Activated T-cell treated with anti-CD3 and anti-CD28 coated beads for 4 hours (primary cell): ENCODE measurements at places on chromosomes 2 and 18.

GRCh38 chr2:95314598-95314963 is 17.4 kb downstream of the KCNIP3 start:
- DNase-seq = no peak

DNA sequence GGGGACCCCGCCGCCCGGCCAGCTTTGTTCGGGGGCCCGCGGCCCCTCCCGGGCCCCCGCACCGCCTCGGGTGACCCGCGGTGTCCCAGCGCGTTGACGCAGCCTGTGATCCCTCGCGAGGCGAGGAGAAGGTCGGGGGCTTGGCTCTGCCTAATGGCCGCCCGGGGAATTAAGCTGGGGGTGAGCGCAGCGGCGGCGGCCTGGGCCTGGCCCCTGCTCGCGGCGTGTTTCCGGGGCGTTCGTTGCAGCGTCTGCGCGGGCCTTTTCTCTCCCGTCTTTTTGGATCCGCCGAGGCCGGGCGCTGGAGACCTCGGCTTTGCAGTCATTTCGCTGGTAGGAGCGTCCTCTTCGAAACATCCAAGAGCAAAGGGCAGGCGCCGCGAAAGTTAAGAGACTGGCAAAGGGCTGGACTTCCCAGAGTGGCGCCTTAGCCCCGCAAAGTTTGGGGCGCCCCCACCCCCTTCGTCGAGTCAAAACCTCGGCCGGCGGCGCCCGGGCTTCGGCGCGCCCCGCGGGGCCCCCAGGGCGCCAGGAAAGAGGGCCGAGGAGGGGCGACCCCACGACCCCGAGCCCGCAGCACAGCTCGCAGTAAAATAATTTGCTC is 1.3 kb downstream of the SALL3 start:
- DNase-seq = no peak

GRCh38 chr2:24262421-24262970 is 87.6 kb downstream of the FAM228A start:
- no peak for DNase-seq

- DNase-seq = no peak
These were observed 70.6 kb downstream of the CTAGE1 start for GRCh38 chr18:22346953-22347605.

DNA sequence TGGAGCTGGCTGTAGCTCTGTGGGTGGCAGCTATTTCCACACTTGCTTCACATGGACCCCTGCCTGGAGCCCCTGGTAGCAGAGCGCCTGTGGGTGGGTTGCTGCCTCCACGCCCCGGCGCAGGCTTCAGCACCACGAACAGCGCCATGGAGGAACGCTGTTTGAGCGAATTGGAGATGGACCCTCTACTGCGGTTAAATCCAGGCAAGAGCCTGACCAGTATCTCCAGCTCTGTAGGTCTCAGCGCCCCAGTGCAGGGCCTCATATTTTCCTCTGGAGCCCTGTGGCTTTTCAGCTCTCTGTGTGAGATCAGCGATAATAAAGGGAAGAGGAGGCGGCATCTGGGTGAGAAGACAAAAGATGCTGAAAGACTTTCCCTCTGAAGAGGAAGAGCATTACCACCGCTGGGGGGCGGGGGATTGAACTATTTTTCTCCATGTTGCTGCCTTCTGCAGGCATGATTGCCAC is 12.0 kb downstream of the ONECUT2 start:
- DNase-seq = no peak

DNA sequence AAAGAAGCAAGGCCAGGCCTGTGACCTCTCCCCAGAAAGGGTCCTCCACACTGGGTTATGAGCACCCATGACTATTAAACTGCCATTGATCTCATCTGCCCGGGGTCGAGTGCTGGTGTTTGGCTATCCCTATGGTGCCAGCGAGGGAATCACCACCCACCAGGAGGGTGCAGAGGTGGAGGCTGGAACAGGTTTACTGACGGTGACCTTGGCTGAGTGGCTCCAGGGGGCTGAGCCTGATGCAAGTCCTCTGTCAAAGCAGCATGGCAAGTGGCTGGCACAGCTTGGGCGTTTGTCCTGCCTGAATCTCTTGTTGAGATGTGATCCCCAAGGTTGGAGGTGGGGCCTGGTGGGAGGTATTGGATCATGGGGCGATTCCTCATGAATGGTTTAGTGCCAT is 196.4 kb upstream of the HDAC4 start:
- DNase-seq = no peak

DNA sequence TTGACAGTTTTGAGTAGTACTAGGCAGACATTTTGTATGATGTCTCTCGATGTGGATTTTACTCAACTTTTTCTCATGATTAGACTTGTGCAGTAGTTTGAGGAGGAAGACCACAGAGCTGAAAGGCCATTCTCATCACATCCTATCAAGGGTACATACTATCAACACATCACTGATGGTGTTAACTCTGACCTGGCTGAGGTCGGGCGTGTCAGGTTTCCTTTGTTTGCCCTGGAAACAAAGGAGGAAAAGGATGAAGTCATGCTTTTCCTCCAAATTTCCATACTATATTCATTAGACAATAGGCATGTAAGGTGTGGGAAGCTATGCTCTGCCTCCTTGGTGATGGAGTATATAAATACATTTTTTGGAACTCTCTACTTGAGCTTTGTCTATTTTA is 211.1 kb downstream of the DSEL start:
- DNase-seq = no peak

- DNase-seq = no peak
These were observed 105.4 kb downstream of the DYM start for GRCh38 chr18:49355028-49355427.

DNA sequence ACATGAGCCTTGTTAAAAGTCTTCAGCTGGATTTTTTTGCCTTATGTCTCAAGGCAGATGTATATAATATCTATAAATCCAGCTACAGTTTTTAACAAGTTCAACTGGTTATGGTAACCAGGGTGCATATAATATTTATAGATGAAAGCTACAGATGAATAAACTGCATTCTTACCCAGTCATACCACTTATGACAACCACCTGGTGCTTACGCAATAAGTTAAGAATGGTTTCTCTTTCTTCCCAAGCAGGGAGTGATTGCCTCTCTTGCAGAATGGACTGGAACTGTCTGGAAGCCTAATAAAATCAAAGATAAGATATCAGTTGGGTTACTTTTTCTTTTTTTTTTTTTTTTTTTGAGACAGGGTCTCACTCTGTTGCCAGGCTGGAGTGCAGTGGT is 19.6 kb downstream of the DHX57 start:
- DNase-seq = no peak

DNA sequence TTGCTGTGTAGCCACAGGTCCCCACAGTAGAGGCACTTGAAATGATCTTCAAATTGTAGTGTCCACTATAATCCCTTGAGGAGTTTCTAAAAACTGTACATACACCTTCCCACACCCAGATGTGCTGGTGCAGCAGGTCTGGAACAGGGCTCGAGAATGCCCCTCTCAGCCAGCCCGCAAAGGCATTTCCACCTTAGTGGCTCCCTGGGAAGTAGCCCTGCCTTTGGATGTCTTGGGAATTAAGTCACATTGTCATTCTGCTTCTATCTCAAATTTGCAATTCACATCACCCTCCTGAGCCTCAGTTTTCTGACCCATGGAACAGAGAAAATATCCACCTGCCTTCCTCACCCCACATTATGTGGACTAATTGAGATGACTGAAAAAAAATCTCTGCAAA is 44.3 kb upstream of the TCF7L1 start:
- no peak for DNase-seq

- no peak for DNase-seq
These were observed 198.4 kb downstream of the BABAM2 start for GRCh38 chr2:28088970-28089369.

DNA sequence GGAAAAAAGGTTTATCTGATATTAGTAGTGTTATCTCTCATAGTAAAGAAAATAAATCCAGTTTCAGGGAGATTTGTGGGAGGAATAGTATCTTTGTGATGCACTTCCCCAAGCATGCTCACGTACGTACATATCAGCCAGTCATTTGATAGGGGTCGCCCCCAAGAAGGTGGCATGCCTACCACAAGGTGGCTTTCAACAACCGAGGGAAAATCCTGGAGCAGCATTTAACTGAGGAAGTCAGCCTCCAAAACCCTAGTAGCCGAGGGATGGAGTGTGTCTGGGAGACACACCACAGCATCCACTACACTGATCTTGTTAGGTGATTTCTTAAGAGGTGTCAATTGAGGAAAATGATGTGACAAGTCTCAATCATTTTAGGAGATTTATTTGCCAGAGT is 623.9 kb downstream of the NYAP2 start:
- DNase-seq = no peak

GRCh38 chr2:6986301-6986911 is 69.2 kb downstream of the RNF144A start:
- no peak for DNase-seq

GRCh38 chr2:17588031-17588430 is 47.5 kb downstream of the VSNL1 start:
- no peak for DNase-seq

DNA sequence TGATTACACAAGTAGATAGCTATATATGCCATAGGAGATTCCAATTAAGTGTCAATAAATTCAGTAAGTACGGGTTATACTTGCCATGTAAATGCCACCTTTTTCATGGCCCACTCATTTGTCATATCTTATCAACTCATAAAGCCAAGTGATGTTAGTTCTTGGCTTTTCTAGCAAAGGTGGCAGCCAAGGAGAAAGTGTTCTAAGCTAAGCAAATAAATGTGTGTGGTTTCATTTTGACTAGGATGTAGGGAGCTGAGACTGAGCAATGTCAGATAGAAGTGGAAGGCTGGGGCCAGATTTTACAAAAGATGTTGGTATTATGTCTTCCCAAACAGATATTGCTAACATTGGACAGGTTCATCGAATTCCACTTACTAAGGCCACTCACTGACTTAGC is 952.0 kb downstream of the SLC4A3 start:
- DNase-seq = no peak

DNA sequence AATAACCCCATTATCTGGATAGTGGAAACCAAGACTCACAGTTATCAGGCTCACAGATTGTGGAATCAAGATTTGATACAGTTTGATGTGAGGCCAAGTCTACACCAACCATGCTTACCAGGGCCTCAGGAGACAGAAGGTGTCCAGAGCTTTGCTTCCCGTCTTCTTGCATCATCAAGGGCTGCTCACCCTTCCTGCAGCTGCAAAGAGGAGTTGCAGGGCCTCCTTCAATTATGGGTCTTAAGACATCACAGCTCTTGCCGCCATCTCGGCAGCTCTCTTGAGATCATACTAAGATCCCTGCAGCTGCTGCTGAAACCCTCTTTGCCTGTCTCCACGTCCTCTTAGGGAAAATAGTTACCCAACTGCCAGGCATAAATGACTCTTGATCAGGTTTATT is 176.0 kb downstream of the MGAT5 start:
- DNase-seq = no peak

GRCh38 chr2:30188292-30188691 is 41.5 kb downstream of the YPEL5 start:
- DNase-seq = no peak

GRCh38 chr2:208607694-208608093 is 201.1 kb downstream of the PTH2R start:
- no peak for DNase-seq

- DNase-seq = no peak
These were observed 123.9 kb downstream of the PDE1A start for GRCh38 chr2:182302972-182303371.

DNA sequence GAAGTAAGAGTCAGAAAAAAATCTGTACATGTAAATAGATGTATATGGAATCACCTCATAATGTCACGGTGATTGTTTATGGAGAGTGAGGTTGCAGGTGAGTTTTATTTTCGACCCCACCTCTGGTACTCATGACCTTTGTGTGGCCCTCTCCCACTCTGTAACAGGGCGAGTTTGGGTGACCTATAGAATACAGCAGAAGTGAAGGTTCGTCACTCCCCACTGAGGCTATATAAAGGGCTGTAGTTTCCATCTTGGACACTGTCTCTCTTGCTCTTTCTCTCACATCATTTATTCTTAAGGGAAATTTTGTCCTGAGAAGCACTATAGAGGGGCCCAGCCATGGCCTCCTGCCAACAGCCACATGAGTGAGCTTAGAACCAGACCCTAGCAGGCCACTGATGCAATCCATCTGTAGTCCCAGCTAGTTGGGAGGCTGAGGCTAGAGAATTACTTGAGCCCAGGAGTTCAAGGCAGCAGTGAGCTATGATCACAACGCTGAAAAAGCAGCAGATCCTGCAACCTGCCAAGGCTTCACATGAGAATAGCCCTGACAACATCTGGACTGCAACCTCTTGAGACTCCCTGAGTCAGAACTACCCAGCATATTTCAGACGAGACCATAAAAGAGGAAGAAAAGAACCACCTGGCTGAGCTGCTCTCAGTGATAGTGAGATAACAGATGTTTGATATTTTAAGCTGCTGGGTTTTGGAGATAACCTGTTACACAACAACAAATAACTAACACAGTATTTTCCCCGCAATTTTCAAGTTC is 74.3 kb upstream of the SLC1A4 start:
- DNase-seq = no peak

DNA sequence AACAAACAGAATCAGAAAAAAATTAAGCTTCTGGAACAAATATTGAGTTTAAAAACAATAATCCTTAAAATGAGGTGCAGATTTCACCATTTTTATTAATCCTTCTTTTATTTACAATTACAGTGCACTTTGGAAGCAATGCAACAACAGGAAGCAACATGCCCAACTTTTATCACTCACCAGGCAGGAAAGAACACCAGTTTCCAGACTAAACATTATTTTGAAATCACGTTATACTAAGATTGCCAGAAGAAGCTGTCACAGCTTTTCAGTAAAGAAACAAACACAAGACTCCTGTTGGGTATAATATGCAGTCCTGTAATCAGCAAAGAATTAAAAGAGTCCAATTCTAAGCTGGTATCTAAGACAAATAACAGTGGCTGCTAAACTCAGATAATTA is 137.9 kb upstream of the ZC3H15 start:
- DNase-seq = no peak

DNA sequence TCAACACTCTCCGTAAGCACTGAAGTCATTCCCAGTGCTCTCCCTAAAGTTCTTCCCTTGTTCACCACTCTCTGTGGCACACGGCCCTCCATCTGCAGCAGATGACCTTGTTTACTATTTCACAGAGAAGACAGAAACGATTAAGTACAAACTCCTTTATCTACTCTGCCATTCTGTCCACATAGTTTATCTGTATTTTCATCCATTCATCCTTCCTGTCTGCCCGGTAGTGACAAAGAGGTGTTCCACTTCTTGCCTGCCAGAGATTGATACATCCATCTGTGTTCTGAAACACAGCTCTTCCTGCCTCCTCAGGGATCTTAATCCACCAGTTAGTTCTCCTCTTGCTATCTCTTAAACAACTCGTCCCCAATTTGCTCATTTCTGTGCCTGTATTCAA is 77.9 kb upstream of the CD226 start:
- no peak for DNase-seq
